ENCODE measurements at places on chromosomes 12 and 14.

GRCh38 chr12:68899251-68899771 lies 33.7 kb downstream of the CPM start:
- no peak for DNase-seq

GRCh38 chr12:45235087-45236025 lies 19.5 kb downstream of the ANO6 start:
- no peak for DNase-seq

DNA sequence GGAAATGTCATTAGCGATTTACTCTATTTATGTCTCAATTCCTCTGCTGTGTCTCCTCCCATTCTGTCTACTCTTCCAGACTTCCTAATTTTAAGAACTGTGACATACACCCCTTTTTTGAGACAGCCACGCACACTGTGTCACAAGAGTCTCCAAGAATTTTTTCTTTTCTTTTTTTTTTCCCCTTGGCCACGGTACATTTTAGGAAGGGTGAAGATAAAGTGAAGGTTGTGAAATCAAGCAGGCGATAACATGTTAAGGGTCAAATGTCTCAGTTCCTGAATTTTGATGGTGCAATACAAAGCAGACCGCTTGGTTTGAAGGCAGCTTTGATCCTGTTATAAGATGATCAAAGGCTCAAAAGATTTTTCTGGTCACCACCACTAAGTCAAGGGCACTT lies 4.3 kb downstream of the OLR1 start:
- no peak for DNase-seq

- no peak for DNase-seq
Observed at GRCh38 chr12:1318327-1319031, 275.9 kb downstream of the FBXL14 start.

DNA sequence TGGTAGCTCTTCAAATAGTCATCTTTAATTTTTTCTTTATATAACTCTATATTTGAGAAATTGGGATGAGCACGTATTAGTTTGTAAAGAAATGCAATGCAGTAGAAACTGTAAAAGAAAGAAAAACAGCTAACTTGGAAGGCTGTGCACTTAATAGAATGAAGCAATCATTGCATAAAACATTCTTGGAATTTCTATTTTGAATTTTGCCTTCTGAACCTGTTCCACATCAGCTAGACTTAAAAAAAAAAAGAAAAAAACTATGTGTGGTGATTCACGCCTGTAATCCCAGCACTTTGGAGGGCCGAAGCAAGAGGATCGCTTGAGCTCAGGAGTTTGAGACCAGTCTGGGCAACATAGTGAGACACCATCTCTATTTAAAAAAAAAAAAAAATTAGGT lies 29.4 kb downstream of the SCN8A start:
- no peak for DNase-seq

- DNase-seq: peak; percentile 78
Observed at GRCh38 chr14:20681348-20682126, 2.8 kb upstream of the RNASE4 start.

DNA sequence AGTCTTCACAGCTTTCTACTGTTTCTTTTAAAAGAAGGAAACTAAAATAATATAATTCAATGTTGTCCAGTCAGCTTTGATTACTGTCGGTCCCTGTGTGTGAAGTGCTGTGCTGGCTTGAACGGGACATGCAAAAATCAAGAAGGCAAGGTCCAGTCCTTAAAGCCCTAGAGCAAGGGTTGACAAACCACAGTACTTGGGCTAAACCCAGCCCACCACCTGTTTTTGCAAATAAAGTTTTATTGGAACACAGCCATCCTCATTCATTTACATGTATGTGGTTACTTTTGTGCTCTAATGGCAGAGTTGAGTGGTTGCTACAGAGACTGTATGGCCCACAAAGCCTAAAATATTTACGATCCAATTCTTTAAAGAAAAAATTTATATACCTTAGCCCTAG lies 41.2 kb upstream of the TCL1B start:
- DNase-seq: no peak

DNA sequence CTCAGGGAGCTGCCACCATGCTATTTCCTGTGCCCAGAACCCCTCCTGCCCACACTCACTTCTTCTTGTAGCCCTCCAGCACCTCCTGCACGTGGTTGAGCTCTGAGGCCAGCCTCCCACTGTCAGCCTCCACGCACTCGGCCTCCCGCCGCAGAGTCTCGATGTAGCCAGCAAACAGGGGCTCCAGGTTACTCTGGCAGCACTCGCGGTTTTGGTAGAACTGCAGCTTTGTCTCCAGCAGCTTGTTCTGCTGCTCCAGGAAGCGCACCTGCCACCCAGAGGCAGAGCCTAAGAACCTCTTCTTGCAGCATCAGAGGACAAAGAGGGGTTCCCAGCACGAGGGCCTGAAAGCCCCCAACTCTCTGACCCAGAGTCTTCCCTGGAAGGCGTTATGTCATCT lies 2.1 kb downstream of the KRT83 start:
- DNase-seq: no peak

GRCh38 chr12:112555621-112556233 lies 137.0 kb downstream of the PTPN11 start:
- no peak for DNase-seq

DNA sequence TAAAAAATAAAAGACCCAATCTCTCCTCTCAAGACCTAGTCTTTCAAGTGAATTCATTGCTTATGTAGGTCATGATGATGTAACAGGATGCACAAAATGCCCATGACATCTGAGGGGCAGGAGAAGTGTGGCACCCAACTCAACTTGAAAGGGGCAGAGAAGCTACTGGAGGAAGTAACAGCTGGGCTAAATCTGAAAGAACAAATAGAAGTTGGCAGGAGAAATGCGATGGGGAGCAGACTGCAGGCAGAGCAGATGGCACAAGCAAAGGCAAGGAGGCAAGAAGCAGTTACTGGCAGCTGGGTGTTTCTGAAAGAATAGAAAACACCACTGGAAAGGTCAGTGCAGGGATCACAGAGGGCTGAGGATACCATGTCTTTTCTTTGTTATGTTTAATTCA lies 14.6 kb downstream of the SLC38A4 start:
- no peak for DNase-seq

- no peak for DNase-seq
Observed at GRCh38 chr14:85042301-85042700, 487.6 kb upstream of the FLRT2 start.

DNA sequence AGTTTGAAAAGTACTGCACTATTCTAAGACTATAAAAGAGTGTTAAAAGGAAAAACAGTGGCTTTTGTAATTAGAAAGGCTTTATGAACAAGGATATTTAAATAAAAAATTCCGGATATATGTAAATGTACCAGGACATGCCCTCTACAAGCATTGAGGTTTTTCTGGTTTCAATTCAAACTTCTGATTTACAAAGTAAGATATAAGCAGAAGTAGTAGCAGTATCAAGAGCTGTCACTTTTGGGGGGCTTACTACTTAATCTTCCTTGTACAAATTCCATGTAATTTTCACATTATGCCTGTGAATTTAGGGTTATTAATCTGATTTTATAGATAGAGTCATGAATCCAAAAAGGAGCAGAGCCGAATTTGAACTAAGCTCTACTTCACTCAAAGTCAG lies 170.3 kb upstream of the ATP2B1 start:
- no peak for DNase-seq

DNA sequence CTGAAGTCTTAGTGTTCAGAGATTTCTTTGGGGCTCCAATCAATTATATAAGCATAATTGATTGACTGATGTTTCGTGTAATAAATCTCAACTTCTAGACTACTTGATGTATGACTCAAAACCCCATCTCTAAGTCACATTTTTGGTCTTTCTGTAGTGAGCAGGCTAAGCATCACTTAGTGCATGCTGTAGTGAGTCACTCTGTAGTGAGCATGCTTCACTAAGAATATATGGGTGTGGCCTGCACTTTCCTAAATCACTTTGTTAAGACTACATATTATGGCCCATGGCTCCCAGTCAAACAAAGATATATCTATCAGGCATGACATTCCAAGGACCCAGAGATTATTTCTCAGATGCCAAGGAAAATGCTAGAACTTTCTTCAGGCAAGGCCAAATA lies 909.4 kb upstream of the LRFN5 start:
- DNase-seq: no peak

GRCh38 chr12:86331457-86331856 lies 75.3 kb upstream of the MGAT4C start:
- no peak for DNase-seq

- DNase-seq: no peak
Observed at GRCh38 chr14:67111022-67111421, 78.2 kb upstream of the GARIN2 start.

DNA sequence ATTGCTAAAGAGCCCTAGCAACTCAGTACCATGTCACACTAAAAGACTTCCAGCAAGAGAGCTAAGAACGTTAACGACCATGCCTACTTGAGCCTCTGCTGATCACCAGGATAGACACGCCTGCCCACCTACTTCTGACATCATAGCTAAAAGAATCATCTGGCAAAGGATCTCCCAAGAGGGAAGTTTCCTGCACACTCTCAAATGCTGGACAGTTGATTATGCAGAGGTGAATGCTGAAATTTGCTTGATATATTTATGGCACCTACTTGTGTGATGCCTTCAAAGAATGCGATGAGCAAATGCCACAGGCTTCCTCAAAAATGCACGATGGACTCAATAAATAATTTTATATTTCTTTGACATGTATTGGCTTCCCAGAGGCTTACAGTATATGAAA lies 113.6 kb downstream of the GALC start:
- DNase-seq: no peak

GRCh38 chr12:99200711-99201384 lies 446.7 kb upstream of the GARIN6 start:
- no peak for DNase-seq

GRCh38 chr12:28878629-28879028 lies 270.4 kb upstream of the FAR2 start:
- no peak for DNase-seq

DNA sequence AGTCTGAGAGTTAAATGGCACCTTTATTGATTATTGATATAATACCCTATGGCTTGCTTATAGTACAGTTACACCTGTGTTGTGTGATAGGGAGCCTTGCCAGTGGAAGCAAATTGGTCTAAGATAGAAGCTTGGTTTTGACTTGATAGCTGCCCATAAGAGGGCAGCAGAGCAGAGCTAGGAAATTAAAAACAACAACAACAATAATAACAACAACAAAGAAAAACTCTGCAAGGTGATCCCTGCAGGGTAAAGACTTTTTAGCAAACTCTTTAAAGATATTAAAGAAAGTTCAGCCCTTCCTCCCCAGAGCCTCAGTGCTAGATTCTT lies 18.0 kb upstream of the RNASE10 start:
- DNase-seq: no peak

- DNase-seq: no peak
Observed at GRCh38 chr14:101820283-101820798, 58.8 kb downstream of the PPP2R5C start.

DNA sequence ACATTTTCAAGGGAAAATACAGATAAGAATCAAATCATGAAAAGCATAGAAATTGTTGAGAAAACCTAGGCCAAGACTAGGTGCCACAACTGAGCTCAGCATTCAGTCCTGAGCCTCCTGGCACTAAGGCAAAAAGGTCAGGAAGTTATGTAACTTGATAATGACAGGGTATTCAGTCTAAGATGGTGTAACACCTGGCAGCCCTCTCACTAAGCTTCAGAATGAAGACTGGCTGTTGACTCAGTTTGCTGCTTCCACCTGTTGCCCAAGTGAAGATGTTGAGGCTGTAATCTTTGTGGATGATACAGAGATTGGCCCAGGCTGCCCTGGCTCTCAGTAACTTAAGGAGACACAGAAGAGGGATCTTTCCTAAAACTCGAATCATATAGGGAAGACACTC lies 19.6 kb downstream of the PROX2 start:
- no peak for DNase-seq

GRCh38 chr14:102578821-102579220 lies 13.6 kb upstream of the RCOR1 start:
- DNase-seq: no peak

- DNase-seq: no peak
Observed at GRCh38 chr12:95701722-95702418, 88.7 kb downstream of the NTN4 start.

DNA sequence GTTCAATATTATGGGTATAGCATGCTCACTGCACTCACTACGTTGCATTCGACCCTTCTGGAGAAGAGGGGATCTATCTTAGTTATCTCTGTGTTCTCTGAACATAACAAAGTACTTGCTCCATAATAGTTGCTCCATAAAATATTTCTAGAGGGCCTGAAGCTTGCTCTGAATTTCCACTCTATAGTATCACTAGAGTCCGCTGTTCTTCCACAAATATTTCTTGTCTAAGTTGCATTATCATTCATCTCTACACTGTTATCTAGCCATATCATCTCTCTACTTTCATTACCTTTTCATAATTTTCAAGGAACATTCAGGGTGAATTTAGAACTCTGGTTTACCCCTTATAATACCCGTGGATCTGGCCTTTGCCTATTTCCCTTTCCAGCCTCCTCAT lies 246.1 kb upstream of the PDE3A start:
- DNase-seq: no peak

GRCh38 chr14:93654599-93654998 lies 133.7 kb downstream of the PRIMA1 start:
- no peak for DNase-seq

- DNase-seq: peak; percentile 35
Observed at GRCh38 chr12:56079723-56080555, at the start of gene ERBB3. ERBB3 (plus strand) TSS chr12:56080165; CDS start chr12:56080301, 136 bp downstream.

DNA sequence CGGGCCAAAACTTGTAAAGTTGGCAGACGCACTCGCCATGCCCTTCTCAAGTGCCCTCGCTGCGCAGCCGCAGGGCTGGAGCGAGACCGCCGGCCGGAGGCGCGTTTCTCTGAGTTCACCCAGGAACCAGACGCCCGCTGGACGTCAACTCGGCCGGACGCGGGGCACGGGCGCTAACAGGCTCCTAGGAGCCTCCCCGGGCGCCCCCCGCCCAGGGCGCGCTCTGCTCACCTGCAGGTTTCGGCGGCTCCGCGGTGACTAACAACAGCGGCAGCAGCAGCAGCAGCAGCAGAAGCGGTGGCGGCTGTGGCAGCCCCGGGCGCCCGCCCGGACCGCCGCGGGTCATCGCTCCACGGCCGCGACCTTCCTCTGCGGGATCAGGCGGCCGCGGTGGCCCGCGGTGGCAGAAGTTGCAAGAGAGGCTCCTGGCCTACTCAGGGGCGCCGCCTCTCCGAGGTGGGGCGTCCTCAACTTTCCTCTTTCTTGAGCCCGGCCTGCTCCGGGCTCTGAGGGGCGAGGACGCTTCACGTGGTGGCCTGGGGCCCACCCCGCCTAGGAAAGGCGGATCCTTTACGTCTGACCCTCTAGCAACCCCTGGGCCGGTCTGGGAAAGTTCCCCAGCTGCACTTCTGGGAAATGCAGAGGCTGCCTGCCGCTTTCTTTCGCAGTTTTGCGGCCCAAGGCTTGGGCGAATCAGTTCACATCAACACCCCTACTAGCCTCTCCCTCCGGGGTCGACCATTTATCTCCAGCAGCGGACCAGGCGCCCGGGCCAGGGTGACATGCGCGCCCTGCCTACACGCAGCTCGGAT lies at the start of gene PLBD1:
PLBD1 (minus strand) TSS at position 533 of the 812 bp plus-strand sequence; CDS start at position 346, 187 bp downstream.
- no peak for DNase-seq

GRCh38 chr14:106605548-106606448 lies 1079.4 kb downstream of the TMEM121 start:
- DNase-seq: peak; percentile 47

- DNase-seq: no peak
Observed at GRCh38 chr12:46387670-46388069, 15.1 kb upstream of the SLC38A2 start.
